GF-D8 (cell line): ENCODE measurements at places on chromosomes 6 and 20.

DNA sequence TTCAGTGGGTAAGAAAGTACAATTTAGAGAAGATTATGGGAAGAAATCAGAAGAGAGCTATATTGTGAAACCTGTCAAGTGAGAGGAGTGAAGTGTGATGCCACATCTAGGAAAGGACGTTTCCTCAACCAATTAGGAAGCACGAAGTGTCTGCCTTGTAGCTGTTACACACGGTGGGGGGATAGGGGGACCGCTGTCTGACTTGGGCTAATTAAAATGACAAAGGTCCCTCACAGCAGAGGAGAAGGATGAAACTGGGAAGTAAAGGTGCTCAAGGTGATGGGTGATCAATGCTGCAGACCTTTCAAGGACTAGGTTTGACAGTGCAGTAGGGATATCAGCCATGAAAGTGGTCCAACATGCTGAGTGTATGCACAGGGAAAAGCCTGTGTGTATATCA lies 181.1 kb upstream of the PRSS16 start:
- DNase-seq, result no peak

DNA sequence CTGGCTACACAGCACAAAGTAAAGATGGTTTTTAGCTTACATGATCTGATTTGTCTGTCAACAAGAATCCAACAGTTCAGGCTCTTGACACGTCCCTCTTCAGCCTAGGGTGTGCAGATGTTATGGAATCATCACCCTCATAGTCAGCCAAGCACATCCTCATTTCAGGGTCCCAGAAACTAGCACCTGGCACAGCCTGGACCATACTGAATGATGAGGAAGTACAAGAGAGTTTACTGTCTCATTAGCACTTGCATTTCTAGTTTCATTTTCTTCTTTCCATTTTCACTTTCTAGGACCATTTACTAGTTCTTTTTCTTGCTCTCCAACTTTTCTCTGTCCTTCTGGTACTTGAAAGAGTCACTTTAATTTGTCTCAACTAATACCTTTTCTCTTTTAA lies 6.5 kb downstream of the RIPOR2 start:
- no peak for DNase-seq

DNA sequence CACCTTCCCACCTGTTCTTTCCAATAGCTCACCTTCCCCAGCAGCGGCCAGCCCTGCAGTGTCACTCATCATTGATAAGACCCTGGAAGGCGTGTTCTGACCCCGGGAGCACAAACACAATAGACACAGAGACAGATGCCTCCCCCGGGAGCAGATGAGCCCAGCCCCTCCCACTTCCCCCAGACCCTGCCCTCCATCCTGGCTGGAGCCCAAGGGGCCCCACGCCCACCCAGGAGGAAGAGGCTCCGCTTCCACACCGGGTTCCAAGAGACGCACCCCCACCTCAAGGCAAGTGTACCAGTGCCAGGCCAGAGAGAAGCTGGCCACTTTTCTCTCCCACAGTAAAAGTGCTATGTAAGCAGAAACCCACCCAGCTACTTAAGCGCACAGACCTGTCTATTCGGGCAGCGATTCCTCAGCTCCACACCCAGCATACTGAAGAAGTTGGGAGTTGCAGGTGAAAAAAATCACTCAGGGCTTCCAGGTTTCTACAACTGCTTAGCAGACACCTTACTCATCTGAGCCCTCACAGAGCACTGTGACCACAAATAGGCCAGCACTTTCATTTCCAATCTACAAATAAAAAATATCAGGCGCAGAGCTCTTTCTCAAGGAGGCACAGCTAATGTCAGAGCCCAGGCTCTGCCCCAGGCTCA lies 93.4 kb upstream of the NXT1 start:
- DNase-seq, result no peak

- no peak for DNase-seq
Observed at GRCh38 chr6:109118871-109119354, 23.6 kb downstream of the CEP57L1 start.

DNA sequence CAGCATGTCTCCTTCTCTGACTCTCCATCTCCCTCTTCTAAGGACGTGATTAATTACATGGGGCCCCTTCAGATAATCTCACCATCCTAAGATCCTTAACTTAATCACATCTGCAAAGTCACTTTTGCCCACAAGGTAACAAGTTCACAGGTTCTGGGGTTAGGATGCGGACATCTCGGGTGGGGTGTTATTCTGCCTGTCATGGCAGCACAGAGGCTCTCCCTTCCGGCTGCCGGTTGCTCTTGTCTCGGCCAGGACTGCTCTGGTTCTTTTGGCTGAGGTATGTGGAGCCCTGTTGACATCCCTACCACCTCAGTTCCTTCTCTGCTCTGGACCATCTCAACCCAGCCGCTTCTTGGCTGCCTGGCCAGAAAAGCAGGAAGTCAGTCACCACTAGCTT lies 4.2 kb upstream of the CST11 start:
- DNase-seq, result no peak

GRCh38 chr6:166109608-166110007 lies 58.0 kb downstream of the TBXT start:
- DNase-seq, result no peak
